ENCODE measurements at places on chromosomes 5 and 9.

- no peak for DNase-seq
Measured at GRCh38 chr9:128141604-128142003, 7.6 kb upstream of the LCN2 start.

DNA sequence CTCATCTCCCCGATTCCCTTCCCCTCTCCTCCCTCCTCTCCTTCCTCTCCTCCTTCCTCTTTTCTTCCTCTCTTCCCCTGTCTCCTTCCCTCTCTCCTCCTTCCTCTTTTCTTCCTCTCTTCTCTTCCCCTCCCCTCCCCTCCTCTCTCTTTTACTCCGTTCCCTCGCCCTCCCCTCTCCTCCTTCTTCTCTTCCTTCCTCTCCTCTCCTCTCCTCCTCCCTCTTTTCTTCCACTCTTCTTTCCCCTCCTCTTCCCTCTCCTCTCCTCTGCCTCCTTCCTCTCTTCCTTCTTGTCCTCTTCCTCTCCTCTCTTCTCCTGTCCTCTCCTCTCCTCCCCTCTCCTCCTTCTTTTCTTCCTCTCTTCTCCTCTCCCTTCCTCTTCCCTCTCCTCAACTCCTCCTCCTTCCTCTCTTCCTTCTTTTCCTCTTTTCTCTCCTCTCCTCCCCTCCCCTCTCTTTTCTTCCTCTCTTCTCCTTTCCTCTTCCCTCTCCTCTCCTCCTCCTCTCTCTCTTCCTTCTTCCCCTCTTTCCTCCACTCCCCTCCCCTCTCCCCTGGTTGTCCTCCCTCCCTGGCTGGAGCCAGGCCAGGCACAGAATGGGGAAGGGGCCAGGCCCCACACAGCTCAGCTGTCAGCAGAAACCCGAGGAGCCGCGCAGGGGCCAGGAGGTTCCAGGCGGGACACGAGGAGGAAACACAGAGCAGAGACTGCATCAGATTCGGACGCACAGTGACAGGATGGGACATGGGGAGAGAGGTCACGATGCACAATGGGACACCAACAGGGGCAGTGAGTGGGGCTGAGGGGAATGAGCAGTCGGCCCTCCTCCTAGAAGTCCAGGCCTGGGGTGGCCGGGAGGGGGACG, 48.0 kb downstream of the CAMK2A start:
- DNase-seq, result no peak

DNA sequence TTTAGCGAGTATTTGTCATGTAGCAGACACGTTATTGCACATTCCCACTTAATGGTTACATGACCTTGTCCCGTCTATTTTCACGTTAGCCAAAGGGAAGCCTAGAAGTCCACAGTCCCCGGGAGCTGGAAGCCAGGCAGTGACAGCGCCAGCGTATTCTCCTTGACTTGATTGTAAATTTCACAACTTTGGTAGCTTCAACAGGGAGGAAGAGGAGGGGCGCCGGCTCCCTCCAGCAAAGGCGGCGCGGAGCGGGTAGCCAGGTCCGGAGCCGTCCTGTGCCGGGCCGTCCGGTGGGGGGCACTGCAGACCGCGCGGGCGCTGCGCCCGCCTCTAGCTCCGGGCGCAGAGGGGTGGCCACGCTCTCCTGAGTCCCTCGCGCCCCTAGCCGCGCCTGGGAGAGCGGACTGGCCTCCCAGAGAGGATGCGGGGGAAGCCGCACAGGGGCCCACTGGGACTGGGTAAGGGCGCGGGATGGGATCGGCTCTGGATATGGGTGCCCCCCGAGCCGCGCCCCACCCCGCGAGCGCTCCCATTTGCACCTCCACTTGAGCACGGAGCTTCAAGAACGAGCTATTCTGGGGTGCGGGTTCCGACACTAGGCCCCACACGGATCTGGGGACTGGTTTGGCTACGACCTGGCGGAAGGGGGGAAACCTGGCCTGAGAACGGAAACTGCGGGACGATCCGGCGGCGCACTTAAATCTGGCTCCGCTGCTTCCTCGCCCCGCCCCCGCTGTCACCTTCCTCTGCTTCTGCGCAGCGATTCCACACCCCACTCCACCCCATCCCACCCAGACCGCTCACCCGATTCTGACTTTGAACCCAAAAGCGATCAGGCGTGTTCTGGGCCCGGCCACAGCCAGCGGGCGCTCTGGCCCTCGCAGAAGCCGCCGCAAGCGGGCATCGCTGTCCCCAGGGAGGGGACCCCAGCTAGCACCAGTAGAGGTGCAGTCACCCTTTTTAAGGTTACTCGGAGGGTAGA, 23.8 kb downstream of the KLF4 start:
- peak; percentile 31 for DNase-seq

- no peak for DNase-seq
Measured at GRCh38 chr5:96930058-96930457, 5.8 kb upstream of the LNPEP start.

DNA sequence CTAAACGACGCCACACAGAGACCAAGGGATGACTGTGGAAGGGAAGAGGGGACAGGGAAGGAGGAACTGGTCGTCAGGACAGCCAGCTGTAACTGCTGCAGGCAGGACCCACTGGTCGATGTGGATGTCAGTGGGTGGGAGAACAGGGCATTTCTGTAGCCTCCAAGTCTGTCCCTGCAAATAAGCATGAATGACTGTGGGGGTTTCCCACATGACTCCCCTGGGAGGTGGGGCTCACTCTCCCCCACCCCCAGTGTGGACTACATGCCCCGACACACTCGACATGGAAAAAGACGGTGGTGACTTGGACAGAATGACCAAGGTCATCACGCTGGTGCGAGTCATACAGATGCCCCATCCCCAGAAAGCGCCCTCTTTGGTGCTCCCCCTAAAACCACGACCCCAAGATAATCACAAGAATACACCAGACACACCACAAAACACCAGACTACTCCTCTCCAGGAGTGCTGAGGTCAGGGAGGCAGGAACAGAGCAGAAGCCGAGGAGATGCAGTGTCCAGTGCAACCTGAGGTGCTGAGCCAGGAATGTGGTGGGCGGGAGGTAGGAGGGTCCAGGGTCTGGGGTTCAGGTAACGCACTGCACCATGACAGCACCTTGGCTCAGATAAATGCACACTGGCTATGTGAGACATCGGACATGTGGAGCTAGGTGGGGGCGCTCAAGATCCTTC, 64.9 kb downstream of the SECISBP2 start:
- DNase-seq, result no peak

DNA sequence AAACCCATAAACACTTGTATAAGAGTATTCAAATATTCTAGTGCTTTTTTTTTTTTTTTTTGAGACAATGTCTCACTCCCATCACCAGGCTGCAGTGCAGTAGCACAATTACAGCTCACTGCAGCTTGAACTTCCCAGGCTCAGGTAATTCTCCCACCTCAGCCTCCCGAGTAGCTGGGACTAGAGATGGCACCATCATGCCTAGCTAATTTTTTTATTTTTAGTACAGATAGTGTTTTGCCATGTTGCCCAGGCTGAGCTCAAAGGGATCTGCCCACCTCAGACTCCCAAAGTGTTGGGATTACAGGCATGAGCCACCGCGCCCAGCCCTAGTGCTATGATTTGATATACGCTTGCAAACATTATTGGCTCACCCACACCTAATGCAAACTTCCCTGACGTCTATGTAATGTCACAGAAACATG, 11.8 kb downstream of the IL6ST start:
- DNase-seq, result no peak

DNA sequence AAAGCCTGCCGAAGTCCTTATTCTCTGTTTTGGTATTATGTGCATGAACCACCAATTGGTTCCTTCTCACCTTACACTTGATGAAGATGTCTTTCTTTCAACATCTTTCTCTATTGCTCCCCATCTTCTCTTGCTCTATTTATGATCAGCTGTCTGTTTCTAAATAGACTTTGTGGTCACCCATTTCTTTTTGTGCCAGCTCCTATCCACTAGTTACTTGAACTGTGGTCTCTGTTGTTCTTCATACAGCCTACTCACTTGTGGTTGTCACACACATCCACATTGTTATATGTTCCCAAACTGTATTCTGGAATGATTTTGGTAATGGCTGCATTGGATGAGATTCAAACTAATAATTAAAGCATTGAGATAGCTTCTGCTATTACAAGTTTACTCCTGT, 11.4 kb downstream of the VCAN start:
- DNase-seq, result no peak

DNA sequence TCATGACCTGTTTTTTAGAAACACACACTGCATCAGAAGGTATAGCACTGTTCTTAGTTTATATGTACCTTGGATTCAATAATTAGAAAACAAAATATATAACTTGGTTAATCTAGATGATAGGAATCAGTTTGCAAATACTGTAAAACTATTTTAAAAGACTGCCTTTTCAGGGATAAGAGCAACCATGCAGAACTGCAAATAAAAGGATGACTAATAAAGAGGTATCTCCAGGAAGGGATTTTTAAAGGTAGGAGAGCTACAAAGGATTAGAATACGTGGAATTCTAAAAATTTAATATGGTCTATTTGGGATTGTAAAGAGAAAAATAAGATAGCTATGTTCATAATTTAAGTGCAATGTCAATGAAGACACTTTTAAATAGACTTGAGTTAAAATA, 9.4 kb downstream of the GABRA1 start:
- no peak for DNase-seq

DNA sequence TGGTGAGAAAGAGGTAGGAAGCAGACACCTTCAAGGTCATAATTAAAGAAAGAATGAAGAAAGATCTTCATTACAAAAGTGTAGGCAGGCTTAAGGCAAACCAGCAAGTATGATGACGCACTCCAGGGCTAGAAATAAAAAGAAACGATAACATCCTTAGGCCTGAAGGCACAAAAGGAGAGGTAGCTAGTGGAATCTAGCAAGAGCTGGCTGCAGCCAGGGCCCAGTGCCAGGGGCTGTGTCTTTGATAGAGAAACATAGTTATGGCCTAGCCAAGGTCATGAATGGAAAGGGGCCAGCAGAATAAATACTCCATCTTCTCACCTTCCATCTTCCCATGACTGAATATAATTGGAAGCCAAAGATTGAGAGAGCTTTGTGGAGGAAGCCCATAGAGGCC, 6.8 kb upstream of the SH3TC2 start:
- DNase-seq, result no peak

DNA sequence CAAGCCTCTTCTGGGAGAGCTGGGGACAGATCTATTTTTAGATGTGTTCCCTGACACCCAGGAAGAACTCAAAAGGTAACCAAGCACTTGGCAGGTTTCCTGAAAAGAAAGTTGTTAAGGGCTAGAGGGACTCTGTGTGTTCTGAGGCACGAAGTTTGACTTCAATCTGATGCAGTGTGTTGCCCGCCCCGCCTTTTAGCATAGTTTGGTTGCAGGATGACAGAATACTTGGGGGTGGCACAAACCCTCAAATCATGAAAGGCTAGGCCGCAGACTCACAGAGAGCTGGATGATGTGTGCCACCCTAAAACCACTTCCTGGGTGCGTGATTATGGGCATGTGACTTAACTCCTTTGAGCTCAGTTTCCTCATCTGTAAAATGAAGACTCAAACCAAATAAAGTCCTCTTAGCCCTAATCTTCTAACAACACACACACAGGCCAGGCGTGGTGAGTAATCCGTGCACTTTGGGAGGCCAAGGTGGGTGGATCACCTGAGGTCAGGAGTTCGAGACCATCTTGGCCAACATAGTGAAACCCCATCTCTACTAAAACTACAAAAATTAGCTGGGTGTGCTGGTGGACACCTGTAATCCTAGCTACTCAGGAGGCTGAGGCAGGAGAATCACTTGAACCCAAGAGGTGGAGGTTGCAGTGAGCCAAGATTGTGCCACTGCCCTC, 12.8 kb upstream of the NDFIP1 start:
- no peak for DNase-seq

GRCh38 chr9:130535818-130536521, 43.4 kb upstream of the FUBP3 start:
- DNase-seq, result peak; percentile 86

DNA sequence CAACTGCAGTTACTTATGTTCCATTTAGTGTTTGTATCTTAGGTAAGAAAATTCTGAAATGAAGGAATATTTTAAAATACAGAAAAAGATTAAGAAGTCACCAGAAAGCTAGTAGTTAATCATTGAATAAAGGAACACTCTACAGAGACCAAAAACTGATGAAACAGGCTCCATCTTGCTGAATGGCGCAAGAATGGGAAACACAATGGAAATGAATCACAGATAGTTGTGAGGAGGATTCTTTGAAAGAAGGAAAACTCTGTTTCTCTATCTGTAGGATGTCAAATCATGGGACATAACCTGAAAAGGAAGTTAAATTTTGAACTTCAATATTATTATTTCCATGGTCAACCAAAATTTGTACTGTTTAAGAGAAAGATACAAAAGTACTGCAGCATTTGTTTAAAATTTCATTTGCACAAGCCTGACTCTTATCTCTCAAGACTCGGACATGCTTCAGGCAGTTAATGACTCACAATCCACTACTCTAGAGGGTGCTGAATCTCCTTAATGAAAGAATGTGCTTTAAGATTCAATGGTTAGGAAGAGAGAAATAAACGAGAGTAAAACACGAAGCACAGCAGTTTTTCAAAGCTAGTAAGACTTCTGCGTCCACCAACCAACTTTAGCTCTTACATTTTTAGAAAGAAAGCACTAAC, 1064.4 kb upstream of the DMAC1 start:
- DNase-seq, result no peak

DNA sequence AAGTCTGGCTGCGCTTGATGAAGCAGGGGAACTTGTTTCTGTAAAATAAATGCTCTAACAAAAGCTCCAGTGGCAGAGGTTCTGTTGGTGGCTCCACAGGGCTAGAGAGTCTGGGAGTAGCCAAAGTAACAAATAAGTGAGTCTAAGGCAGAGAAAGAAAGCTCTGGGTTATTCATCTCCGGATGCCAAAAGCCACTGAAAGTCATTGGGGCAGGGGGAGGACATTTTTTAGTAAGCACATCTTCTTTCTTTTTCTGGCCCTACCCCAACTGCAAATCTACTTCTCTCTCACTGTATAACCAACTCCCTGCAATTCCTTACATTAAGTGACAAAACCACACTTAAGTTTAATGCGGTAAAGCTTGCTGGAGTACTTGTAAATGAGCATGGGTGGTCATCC, 141.6 kb downstream of the INSYN2B start:
- no peak for DNase-seq

GRCh38 chr9:134007150-134007549, 15.0 kb upstream of the VAV2 start:
- no peak for DNase-seq

- DNase-seq, result peak; percentile 49
Measured at GRCh38 chr9:91433180-91433579, 9.5 kb upstream of the NFIL3 start.

- DNase-seq, result no peak
Measured at GRCh38 chr9:21579247-21579671, 97.1 kb upstream of the IFNE start.

- no peak for DNase-seq
Measured at GRCh38 chr9:125561509-125562148, 145.4 kb downstream of the MAPKAP1 start.

- DNase-seq, result no peak
Measured at GRCh38 chr5:64458948-64459347, 46.9 kb upstream of the RGS7BP start.

- no peak for DNase-seq
Measured at GRCh38 chr9:111502506-111502905, 18.3 kb upstream of the ECPAS start.

All from NCI-H510A treated with DMSO at 0.1 percent for 48 hours (cell line).